ENCODE measurements at places on chromosomes 12 and 14.
A peak's percentile ranks its signal among the peaks of the same experiment; 100 is the strongest.

- no peak for DNase-seq
Observed at GRCh38 chr12:86634456-86635410, 378.5 kb upstream of the MGAT4C start.

GRCh38 chr12:11510671-11511070, 115.3 kb upstream of the PRB2 start:
- no peak for DNase-seq

- no peak for DNase-seq
Observed at GRCh38 chr14:60311417-60311816, 62.4 kb downstream of the PPM1A start.

GRCh38 chr14:61467296-61467695, 145.9 kb downstream of the PRKCH start:
- DNase-seq = no peak

GRCh38 chr14:51996148-51996746, 6.9 kb downstream of the RTRAF start:
- peak; percentile 18 for DNase-seq

DNA sequence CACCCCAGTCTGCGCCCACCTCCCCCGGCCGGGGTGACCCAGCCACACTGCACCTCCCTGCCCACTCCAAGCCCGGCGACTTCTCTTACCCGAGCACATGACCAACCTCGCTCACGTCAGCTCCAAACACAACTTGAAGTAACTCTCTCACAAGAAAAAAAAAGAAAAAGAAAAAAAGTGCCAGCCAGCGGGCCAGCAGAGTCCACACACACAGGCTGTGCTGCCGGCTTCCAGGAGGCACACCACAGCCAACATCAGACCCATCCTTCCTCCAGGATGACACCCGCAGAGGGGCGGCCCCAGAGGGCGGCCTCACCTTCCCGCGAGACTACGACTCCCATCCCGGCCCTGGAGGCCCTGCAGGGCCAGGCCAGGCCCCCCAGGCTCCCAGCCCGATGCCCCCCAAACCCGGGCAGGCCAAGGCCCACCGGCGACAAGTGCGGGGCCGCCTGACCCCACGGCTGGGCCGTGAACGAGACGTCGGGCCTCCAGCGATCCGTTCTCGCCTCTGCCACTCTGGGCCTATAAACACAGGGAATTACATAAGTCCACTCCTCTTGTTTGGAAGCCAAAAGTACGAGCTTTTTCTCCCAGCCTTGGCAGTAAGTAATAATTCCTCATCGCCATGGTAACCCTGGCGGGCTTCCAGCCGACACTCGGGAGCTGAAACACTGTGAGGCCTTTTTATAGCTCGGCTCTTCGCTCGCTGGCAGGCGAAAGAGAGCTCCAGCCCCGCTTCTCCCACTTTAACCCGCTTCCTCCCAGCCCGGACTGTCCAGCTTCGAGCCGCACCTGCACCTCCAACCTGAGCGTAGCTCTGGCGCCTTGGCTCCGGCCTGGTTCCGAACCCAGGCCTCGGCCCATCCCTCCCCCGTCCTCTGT, 49.1 kb downstream of the NCOR2 start:
- peak; percentile 99 for DNase-seq

DNA sequence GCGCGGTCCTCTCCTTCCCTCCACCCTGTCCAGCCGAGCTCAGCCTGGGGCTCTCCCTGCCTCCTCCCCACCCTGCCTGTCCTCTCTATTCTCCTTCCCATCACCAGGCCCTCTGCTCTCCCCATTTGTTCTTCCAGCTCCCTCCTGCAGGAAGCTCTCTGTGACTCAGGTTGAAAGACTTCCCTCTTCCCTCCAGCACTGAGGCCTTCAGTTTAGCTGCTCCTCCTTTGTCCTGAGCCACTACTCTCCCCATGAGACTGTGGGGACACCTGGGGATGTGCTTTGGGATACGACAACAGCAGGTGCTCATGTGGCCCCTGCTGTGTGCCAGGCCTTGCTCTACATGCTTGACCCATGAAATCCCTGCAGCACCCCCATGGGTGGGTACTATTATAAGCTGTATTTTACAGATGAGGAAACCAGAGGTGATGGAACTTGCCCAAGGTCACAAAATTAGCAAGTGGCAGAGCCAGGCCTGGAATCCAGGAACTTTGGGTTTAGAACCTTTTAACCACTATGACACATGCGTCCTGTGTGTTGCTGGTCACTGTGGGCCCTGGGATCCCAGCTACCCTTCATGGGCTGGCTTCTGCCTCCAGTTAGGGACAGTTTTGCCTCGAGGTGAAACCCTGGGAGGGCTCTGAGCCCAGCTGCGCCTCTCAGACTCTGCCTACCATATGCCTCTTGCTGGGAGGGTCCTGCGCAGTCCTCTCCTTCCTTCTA, 5.5 kb downstream of the KRT80 start:
- no peak for DNase-seq

DNA sequence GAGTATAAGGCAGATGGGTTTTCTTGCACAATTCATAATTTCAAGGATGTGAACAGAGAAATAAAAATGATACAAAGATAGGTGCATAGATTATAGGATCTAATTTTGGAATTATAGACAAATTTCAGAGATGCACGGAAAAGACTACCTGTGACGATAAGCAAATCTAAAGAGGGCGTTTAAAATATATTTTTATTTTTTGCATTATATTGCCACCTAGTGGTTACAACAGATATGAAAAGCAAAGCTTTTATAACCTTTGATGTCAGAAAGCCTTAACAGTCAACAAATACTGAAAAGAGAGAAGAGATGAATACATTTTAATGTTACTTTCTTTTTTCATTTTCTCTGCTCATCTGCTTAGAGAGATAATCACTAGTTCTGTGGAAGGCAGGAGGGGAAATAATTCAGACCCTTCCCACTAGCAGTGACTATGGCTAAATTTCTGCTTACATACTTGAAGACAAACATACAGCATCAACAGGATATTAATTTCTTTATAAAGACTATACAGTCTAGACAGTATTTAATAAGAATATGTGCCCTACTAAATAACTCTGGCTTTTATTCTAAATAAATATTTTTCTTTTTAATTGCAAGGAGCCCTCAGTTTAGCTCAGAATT, 46.3 kb downstream of the NTS start:
- peak; percentile 72 for DNase-seq

DNA sequence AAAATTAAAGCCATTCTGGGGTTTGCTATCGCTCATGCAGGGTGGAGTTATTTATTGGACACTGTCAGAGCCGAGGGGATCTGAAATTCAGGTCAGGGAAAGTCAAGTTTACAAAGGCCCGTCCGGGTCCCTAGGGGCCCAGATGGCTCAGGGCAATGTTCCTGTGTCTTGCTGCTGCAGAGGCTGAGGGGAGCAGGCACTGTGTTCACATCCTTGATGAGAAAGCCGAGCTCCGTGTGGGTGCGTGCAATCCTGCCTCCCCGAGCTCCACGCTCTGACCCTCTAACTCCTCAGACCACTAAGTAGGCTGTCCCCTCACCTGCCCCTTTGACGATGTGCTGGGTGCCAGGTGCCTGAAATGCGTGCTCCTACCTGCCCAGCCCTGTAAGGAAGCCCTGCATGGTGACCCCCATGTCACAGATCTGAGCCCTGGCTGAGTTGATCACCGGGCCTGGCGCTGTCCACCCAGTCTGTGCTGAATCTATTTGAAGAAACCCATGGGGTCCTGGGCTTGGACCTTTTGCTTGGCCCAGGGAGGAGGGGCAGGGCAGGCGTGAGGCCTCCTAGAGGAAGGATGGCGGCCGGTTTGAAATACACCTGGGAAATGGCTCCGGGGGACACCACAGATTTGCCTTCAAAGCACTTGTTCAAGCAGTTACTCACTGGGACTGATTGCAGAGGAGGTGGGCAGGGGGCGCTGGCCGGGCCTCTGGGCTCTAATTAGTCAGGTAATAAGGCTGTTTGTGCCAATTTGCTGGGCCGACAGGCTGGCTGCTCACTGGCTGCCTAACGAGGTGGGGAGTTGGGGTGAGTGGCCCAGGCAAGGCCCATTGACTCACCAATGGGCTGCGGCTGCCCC, 204.3 kb downstream of the KIF26A start:
- no peak for DNase-seq

DNA sequence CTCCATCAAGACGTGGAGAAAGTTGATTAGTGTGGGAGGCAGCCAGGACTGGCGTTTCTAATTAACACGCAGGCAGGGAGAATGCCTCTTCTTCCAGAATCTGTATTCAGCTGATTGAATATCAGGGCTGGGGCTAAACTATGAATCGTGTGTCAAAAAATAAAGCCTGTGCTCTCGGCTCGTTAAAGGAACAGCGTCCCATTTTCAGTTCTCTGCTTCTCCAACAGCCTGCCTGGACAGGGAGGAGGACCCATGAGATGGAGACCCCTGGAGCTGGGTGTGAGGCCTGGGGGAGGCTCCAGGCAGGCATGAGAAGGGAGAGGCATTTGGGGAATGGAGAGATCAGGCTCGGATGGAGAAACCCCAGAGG, 28.6 kb upstream of the LHX5 start:
- DNase-seq = no peak

- DNase-seq = no peak
Observed at GRCh38 chr14:99420711-99421110, 59.9 kb downstream of the SETD3 start.

DNA sequence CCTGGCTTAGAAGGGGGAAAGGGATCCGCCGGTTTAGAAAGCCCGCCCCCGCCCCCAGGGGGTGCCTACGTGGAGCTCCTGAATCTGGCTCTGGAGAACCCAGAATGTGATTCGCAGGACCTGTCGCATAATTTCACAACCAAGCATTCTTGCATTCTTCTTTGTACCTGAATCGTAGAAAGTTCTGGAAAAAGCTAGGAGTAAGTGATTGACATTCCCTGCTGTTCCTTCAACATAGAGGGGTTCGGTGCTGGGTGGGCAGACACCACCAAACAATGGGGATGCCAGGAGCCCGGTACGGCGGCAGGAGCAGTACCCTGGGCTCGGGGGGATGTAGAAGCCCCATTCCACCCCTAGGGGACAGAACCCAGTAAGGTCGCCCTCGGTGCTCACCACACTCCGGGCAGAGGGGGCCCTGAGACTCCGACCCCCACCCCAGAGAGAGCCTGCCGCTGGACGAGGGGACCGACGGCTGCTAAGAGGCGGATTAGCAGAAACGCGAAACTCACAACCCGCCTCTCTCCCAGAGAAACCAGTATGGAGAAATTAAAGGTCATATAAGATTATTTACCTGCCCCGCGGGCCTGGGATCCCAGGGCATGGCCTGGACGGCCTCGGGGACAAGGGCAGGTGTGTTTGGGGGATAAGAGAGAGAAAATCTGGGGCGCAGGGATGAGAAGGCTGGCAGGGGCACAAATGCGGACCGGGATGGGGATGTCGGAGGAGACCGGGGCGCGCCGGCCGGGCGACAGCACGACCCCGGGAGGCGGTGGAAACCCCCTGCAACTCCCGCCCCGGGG, 520 bp downstream of the CSRP2 start:
- DNase-seq = peak; percentile 30

GRCh38 chr12:104458694-104459367, 2.1 kb downstream of the CHST11 start:
- DNase-seq = no peak

GRCh38 chr14:22753586-22753985, 12.9 kb upstream of the OXA1L start:
- DNase-seq = no peak

- DNase-seq = no peak
Observed at GRCh38 chr12:54588110-54588889, at the start of gene PPP1R1A. PPP1R1A (minus strand) TSS chr12:54588659; CDS start chr12:54588488, 171 bp downstream.

- no peak for DNase-seq
Observed at GRCh38 chr14:102086709-102086971, 204 bp downstream of the HSP90AA1 start.

- no peak for DNase-seq
Observed at GRCh38 chr12:6187948-6188793, 12.0 kb upstream of the CD9 start.

- DNase-seq = no peak
Observed at GRCh38 chr14:68268197-68268596, 448.6 kb downstream of the RAD51B start.

GRCh38 chr12:58342736-58343135, 401.4 kb downstream of the ATP23 start:
- DNase-seq = no peak

- DNase-seq = no peak
Observed at GRCh38 chr14:91654836-91655235, 77.0 kb downstream of the CATSPERB start.

- DNase-seq = no peak
Observed at GRCh38 chr14:94538070-94538740, 23.0 kb upstream of the SERPINA4 start.

GRCh38 chr12:26056335-26056734, 68.5 kb downstream of the BHLHE41 start:
- peak; percentile 4 for DNase-seq

DNA sequence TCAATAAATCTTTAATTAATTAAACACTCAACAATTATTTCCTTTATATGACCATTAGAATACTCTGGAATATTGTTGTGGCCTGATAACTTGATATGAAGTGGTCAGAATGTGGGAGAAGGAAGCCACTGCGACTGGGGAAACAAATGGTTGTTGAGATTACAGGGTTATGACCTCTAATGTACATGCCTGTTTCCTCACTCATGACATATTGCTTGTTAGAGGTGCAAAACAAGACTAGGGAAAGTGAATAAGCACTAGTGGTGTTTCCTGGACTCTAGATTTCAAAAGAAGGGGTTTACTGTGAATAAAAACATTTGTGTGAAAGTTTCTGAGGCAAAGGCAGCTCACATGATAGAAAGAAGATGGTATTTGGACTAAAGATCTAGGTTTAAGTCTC, 53.3 kb downstream of the STAB2 start:
- DNase-seq = no peak

DNA sequence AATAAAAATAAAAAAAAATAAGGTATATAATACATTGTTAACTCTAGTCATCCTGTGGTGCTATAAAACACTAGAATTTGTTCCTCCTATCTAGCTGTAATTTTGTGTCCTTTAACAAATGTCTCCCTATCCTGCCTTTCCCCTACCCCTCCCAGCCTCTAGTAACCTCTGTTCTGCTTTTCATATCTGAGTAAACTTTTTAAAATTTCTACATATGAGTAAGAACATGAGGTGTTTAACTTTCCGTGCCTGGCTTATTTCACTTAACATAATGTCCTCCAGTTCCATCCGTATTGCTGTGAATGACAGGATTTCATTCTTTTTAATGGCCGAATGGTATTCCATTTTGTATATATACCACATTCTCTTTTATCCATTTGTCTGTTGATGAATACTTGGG, 71.3 kb upstream of the GNG2 start:
- no peak for DNase-seq

GRCh38 chr12:14111230-14111865, 129.9 kb upstream of the GRIN2B start:
- no peak for DNase-seq

Measured in NCI-H446 (cell line).